ENCODE measurements at places on chromosomes 13 and 19.

DNA sequence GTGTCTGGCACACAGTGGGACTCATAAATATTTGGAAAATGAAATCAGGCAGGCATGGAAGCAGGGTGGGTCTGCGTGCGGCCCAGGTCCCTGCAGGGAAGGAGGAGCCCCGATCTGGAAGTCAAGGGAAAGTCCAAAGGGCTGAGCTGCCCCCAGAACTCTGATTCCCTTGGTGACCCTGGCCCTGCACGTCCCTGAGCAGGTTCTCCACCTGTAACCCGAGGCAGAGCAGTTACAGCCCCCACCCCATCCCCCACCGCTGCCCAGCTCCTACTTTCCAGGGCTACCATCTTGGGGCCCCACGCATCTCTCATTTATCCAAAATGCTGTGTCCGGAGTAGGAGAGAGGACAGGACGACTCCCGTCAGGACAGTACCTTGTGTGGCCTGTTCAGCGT, 2.1 kb downstream of the PLEKHF1 start:
- DNase-seq: no peak

DNA sequence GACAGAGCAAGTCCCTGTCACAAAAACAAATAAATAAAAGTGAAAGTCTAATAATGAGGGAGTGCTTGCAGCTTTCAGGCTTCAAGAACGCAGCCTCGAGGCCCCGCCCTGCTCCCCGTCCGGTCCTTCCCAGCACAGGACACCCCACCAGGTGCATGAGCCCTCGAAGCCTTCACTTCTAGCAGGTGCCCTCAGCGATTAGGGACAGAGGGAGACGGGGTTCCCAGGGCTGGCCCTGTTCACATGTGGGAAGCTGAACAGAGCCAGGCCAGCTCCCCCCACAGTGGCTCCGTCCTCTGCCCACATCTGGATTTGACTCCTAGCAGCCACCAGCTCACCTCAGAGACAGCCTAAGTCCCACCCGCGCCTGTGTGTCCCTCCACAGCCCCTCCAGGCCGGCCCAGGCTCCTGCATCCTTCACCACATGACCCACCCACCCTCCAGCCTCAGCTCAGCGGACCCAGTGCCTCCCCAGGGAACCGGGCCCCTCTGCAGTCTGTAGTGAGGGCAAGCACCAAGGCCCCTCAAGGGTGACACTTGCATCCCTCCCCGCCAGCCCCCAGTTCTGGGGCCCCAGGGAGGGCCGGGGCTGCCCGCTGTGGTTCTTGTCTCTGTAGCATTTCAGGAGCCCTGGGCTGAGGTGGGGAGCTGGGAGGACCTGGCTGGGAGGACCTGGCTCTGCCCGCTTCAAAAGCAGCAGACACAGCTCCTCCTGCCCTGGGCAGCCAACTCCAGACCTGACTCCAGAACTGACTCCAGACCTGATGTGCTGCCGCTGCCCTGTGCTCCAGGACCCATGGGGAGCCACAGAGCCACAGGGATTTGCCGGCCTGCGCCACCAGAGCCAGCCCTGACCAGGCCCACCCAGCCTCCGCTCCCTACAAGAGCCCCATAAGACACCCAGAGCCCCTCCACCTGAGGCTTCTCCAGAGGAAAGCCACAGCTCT, 27.2 kb downstream of the GPX4 start:
- DNase-seq: no peak

DNA sequence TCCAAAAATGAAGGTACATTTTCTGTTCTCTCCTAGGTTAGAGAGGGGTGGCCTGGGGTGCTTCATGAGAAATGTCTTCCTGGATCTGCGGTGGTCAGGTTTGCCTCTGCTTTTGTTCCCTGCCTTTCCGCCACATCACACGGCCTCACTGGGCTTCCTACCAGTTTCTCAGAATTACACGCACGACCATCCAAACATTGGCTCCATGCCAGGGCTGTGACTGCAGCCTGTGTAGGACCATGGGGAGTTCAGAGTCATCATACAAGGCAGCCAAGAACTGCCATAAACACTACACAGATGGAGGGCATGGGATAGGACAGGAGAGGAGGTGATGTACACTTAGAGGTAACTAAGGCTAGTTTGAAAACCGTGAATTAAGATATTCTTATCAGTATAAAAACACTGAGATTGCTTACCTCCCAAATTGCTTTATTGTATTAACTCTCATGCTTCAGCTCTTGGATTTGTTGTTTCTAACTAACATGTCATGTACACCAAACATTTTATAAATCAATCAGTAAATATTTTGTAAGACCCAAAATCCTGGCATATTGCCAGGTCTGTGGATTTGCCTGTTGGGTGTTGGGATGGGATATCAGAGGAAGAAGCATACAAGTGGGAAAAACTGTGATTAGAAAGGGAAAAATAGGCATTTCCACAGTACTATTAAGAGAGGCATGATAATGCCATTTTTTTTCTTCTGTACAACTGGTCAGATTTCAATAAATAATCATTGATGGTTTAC, 45.2 kb downstream of the CDADC1 start:
- no peak for DNase-seq

GRCh38 chr13:111532111-111532510, 211.7 kb downstream of the TEX29 start:
- no peak for DNase-seq

DNA sequence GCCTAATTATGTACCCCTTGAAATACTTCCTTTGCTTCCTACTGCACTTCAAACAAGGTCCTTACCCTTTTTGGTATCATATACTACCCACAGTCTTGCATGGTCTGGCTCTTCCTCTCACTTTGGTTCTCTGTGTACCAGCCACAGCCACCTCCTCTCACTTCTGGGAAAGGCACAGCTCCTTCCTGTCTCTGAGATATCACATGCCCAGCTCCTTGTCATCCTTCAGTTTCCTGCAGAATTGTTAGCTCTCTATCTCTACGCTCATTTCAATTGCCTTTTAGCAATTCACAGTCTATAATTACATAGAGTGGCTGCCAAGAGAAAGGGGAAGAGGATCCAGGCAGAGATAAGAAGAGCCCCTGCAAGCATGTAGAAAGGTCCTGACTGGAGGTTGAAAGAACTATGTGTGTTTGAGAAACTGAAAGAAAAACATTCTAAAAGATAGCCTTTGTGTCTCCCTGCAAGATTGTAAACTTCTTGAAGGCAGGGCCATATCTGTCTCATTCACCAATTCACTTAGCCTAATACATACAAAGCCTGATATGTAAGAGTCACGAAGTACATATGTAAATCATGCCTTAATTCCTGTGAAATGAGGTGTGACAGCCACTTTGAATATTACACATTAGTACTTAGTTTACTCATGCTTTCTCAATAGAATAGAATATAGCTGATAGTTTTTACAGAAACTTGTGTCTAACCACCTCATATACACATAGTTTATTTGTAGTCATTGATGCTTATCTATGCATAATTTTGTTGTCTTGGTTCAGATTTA, 933.1 kb downstream of the DIAPH3 start:
- DNase-seq: no peak

DNA sequence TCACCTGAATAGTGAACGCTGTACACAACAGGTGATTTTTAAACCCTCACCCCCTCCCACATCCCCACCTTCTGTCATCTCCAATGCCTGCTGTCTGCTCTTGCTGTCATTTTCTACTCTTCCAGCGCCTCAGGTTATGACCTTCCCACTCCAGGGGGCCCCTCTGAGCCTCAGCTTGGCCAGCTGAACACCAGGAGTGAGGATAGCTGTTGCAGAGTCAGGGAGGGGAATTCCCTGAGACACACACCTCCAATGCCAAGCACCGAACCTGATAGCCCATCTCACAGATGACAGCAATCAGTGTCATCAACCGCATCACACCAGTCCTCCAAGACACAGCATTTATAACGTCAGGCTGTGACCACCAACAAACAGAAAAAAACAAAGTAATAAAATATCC, 193.5 kb downstream of the ZNF536 start:
- DNase-seq: no peak

GRCh38 chr13:109655206-109655600, 131.2 kb downstream of the IRS2 start:
- no peak for DNase-seq

DNA sequence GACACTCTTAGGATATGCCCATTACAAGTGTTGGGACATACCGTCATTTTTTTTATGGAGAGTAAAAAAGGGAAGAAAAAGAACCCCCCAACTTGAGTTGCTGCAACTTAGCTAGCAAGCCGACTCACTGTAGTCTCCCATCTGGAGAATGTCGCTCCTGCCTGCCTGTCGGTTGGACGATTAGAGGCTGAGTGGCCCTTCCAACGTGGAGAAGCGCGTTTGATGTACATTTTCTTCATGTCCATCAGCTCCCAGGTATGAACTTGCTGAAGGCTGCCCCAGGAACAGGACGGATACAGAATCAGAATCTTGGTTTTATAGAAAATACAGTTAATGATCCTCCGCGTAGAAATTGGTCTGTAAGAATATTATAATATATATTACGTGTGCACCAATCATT, 189.0 kb upstream of the SOX1 start:
- no peak for DNase-seq

- no peak for DNase-seq
Measured at GRCh38 chr13:100535426-100536135, 53.0 kb downstream of the GGACT start.

All from activated CD8-positive, alpha-beta memory T cell treated with anti-CD3 and anti-CD28 coated beads for 48 hours (primary cell).